Stimulated activated CD4-positive, alpha-beta T cell treated with anti-CD3 and anti-CD28 coated beads, Interleukin-12 subunit alpha, Interleukin-12 subunit beta, amount 100 ng/mL, for 24 hours (primary cell): ENCODE measurements at places on chromosomes 7 and 10.

GRCh38 chr7:80830584-80831285 lies 88.1 kb downstream of the SEMA3C start:
- no peak for DNase-seq

DNA sequence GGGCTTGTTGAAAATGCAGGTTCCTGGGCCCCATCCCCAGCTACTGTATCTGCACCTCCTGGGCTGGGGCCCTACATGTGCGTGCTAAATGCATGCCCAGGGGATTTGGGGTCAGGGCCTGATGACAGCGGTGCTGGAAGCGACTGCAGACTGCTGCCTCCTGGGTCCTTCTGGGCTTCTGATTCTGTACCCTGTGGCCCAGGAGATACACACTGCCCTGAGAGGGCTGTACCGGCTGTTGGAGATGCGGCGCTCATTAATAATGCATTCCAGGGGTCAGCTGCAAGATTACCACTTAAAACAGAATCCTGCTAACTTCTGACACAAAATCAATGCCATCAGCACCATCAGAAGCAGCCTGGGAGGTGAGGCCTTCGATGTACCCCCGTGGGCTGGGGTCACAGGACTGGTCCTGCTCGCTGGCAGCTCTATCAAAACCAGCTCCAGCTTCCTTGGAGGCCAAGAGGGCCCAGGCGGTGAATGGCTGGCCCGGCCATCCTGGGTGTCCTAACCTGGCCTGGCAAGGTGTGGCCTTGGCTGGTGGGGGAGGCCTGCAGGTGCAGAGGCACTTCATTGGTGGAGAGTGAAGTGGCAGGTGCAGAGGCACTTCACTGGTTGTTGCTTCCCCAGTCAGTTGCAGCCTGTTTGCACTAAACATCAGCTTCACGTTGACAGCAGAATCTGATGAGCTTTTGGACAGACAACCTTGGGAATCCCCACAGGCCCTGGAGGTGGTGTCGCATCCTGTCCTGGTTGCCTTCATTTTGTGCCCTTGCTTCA lies 79.2 kb downstream of the GLRX3 start:
- no peak for DNase-seq

DNA sequence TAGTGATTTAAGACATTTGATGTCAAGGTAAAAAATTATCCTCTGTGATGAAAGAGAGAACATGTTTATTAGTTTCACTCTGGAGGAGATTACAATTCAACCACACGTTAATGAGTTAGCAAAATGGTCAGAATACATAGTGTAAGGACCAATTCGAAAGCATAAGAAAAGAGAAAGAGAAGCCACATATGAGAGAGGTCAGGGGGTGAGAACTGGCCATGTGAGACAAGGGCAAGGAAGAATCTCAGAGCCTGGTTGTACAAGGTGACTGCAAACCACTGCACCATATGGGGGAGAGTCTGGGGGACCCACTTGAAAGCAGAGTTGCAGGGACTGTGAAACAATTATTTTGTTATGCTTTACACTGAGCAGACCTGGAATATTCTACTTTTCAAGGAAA lies 27.7 kb upstream of the BET1 start:
- DNase-seq: no peak

- DNase-seq: no peak
Observed at GRCh38 chr10:117260084-117260483, 19.2 kb downstream of the SLC18A2 start.

DNA sequence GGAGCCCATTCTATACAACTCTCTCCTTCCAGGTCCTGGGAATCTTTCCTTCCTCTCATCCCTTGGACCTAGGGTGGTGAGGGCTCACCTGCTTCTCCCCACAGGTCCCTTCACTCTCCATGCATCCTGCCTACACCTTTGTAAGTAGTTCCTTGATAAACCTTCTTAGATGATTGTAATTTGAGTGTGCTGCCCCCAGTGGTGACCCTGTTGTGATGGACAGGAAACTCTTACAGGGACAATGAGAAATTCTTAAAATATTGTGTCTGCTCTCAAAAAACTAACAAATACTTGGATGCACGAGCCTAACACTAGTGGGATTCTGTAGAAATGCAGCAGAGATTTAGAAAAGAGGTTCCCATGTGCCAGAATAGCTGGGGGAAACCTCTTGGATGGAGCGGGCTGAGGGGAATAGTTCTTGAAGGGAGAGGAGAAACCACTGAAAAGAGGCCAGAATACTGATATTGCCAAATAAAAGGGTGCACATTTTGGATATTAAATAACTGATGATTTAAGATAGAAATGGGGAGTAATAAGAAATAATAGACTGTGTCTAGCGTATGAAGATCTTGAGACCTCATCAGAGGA lies 6.7 kb upstream of the PAXIP1 start:
- peak; percentile 20 for DNase-seq

- DNase-seq: no peak
Observed at GRCh38 chr10:110402077-110402416, 95.7 kb upstream of the DUSP5 start.

- no peak for DNase-seq
Observed at GRCh38 chr10:119803264-119803663, 69.4 kb downstream of the MCMBP start.

DNA sequence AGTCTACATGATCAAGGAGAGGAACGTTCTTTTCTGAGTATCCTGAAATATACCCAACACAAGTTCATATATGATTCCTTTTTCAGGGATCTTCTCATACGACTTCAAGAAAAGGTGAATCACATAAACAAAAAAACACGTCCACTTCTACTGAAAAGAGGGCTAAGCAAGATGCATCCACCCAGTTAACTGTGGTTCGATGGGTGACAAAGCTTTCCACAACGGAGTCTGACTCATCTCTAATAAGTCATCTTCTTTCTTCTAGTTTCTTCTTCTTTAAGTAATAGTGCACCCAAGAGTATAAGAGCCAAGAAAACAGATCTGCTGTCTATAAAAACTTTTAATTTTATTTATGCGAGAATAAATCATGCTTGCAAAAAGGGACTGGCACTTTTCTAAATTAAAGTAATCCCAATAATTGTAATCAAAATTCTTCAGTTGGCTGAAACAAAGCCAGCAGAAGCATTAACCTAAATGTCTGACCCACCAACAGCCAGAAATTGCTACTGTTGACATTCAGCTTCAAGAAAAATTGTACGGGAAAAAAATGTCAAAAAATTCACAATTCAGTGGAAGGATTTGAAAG lies 146.9 kb upstream of the ANK3 start:
- peak; percentile 14 for DNase-seq

DNA sequence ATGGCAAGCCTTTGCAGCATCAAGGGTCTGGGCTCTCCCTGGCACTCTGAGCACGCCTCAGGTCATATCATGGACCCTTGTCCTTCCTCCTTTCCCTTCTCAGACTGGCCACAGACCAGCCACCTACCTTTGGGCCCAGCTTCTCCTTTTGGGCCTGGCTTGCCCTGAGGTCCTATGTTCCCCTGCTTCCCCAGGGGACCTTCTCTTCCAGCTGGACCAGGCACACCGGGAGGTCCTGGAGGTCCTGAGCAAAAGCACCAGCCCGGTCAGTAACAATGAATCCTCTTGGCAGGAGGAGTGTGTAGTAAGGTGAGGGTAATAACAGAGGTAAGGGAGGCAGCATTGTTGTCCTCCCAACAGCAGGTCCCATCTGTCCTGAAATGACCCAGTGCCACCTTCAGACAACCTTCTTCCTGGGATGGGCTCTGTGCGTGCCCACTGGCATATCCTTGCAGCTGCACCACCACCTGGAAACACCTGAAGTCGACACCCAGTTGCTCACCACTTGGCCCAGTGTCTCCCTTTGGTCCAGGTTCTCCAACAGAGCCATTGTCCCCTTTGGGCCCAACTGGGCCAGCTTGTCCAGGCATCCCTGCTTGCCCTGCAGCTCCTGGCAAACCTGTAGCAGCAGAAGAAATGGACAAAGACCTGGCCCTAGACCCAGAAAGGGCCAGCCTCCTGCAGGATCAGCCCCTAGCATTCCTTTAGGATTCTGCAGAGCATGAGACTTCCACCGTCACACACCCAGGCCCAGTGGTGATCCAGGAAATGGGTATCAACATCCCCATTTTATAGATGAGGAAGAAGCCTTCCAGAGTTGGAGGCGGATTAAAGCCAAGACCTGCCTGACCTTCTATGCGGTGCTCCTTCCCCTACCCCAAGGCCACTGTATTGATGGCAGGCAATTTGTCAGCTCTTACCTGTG lies 6.4 kb downstream of the SFTPD start:
- DNase-seq: no peak

GRCh38 chr10:47245731-47246350 lies 54.2 kb upstream of the GDF10 start:
- DNase-seq: no peak

DNA sequence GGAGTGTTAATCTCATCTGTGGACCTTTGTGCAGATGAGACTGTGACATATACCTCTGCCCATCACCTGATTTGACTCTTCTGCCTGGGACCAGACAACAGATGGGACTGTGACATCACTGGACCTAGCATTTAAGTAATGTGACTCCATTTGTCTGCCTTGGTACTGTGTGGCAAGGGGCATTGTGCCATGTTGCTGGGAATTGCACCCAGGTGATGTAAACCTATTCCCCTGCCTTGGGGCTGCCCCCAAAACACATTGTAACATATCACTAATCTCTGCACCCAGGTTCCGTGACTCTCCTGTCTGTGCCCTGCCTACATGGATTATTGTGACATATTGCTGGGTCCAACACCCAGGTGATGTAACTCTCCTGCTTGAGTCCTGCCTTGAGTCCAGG lies 40.4 kb upstream of the ZNF680 start:
- no peak for DNase-seq

- no peak for DNase-seq
Observed at GRCh38 chr7:90582164-90582563, 14.0 kb upstream of the CDK14 start.

DNA sequence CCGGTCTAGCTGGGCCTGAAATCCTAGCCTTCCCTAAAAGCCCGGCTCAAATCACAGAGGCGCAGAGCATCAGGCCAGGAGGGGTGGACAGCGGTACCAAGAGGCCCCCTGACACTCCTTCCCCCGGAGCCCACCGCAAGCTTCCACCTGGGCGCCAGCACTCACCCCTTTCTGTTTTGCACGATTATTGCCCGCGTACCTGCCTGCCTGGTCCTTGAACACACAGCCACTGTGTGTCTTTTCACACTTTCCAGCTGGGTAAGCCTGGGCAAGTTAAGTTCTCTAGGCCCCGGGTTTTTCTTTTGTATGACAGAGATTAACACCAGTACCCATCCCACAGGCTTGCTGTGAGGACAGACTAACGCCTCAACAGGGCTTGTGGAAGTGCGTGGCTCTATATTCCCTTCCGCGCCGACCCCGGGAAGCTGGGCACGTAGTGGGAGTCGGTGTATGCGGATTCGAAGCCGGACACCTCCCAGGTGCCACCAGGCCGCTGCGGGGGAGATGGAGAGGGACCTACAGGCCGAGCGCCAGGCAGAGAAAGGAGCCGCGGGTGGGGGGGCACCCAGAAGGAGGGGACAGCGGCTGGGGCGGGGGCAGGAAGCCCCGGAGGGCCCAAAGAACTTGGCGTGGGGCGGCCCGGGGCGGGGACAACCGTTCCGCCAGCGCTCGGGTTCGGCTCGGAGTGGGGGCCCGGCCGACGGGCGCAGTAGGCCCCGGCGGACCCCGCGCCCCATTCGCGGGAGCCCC lies 792 bp downstream of the ZNF746 start:
- DNase-seq: peak; percentile 20

- no peak for DNase-seq
Observed at GRCh38 chr10:78524342-78524741, 490.7 kb downstream of the RPS24 start.

GRCh38 chr10:131184503-131184902 lies 127.0 kb downstream of the TCERG1L start:
- no peak for DNase-seq

- no peak for DNase-seq
Observed at GRCh38 chr7:7989616-7990440, 21.2 kb downstream of the GLCCI1 start.

DNA sequence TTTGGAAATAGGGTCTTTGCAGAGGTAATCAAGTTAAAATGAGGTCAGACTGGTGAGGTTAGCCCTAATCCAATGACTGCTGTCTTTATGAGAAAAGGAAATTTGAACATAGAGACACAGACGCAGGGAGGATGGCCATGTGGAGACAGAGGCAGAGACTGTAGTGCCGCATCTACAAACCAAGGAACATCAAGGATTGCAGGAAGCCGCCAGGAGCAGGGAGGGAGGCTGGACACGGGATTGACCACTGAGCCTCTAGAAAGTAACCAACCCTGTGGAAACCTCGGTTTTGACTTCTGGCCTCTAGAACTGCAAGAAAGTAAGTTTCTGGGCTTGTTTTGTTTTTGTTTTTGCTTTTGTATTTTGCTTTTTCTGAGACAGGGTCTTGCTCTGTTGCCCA lies 68.4 kb upstream of the ADAM12 start:
- DNase-seq: no peak

DNA sequence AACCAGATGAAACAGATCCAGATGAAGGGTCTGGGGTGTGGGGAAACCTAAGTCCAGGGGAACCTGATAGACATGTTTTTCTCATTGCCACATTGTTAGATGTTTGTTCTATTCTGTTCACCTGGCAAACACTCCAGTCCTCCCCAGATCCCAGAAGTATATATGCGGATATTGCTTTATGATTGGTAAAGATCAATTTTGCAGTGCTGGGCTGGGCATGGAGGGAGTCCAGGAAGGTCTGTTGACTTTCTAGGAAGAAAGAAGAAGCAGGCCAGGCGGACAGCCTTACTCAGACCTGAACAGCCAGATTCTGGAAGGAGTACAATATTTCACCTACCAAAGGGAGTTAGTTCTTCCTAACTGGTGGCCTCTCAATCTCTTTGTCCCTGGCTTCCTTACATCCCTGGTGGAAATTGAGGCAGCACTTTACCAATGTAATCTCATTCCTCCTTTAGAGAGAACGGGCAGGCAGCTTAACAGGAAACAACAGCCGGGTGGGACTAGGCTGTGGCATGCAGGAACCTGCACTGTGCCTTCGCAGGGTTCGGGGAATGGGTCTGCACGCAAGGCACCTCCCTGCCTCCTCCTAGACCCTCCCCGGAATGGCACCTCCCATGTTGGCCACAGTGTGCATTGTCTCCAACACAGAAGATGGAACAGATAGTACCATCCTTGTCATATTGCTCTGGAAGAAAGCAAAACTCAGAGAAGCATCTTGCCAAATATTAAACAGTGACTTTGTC lies 930 bp downstream of the GIMAP6 start:
- peak; percentile 21 for DNase-seq

GRCh38 chr10:47127188-47127785 lies 172.7 kb upstream of the GDF10 start:
- no peak for DNase-seq

GRCh38 chr10:110618230-110618610 lies 25.9 kb upstream of the RBM20 start:
- peak; percentile 43 for DNase-seq

DNA sequence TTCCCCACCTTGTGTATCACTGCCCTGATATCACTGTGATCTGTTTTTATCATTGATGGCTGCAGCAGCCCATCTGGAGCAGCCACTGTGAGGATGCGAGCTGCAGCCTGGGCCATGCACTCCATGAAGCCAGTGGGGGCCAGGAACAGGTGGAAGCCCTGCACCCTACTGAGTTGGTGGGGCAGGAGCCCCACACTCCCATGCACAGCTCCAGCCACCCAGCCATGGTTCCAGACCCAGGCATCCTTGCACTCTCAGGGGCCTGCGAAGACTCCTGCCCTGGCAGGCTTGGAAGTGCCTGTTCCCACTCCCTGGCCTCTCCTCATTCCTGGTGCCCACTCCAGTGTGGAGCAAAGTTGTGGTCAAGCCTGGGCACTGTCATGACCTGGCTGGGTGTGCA lies 424.0 kb upstream of the FZD8 start:
- no peak for DNase-seq

- DNase-seq: no peak
Observed at GRCh38 chr7:18283045-18283444, 212.5 kb upstream of the HDAC9 start.
